ENCODE measurements at places on chromosomes 2 and 18.

- DNase-seq = no peak
Measured at GRCh38 chr2:30701782-30702181, 105.5 kb downstream of the CAPN13 start.

- DNase-seq = no peak
Measured at GRCh38 chr18:2538844-2539243, 32.5 kb downstream of the METTL4 start.

- DNase-seq = no peak
Measured at GRCh38 chr18:71673498-71673897, 870.6 kb downstream of the CBLN2 start.

DNA sequence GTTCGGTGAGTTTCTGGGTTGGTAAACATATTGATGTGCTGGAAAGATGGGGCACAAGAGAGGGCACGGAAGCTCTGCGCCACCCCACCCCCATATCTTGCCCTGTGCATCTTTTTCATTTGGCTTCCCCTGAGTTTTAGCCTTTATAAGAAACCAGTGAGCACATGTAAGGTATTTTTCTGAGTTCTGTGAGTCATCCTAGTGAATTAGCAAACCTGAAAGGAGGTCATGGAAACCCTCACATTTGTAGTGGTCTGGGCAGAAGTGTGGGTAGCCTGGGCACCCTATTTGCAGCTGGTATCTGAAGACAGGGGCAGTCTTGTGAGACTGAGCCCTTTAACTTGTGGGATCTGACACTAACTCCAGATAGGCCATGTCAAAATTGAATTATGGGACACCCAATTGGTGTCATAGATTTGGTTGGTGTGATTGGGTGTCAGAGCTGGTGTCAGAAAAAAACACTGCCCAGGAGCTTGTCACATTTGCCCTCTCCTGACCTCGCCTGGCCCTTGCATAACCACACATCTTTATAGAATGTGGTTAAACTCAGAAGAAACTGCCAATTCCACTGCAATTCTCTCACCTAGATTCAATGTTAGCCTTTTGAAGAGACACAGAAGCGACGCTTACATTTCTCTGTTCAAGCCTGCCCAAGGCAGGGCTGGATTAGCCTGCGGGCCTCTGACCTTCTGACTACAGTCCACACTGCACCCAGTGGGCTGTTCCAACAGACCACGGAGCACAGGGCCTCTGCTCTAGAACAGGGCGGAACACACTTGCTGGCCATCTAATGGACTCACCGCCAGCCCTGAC lies 12.0 kb upstream of the GALM start:
- no peak for DNase-seq

- no peak for DNase-seq
Measured at GRCh38 chr18:41396211-41396610, 558.8 kb upstream of the PIK3C3 start.

- no peak for DNase-seq
Measured at GRCh38 chr2:120287183-120288015, 34.7 kb downstream of the RALB start.

DNA sequence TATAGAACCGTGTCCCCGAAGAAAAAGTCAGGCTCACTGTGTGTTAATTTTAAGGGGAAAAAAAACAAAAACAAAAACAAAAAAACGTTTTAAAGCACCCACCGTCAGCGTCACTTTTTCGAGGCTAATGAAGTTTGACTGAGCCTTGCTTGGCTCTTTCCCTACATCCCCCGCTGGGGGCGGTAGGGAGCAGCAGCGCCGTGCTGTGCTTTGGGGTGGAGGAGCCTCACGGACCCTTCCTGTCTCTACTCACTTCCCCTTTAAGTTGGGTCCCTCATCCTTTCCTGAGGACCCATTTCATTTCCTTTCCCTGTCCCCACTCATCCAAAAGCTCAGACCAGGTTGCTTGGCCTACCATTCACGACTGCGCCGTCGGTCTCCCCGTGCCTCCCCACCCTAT lies 82.8 kb upstream of the RPL31 start:
- DNase-seq = no peak

- no peak for DNase-seq
Measured at GRCh38 chr18:8242151-8242696, 367.0 kb upstream of the RAB12 start.

- DNase-seq = no peak
Measured at GRCh38 chr2:3458396-3459184, 60.7 kb downstream of the ADI1 start.

- no peak for DNase-seq
Measured at GRCh38 chr18:12079491-12080237, 14.0 kb upstream of the ANKRD62 start.

GRCh38 chr2:190088917-190089316 lies 26.4 kb upstream of the MSTN start:
- DNase-seq = no peak

GRCh38 chr2:190802129-190802528 lies 78.5 kb upstream of the GLS start:
- no peak for DNase-seq

GRCh38 chr2:1907291-1907690 lies 163.0 kb upstream of the PXDN start:
- no peak for DNase-seq

DNA sequence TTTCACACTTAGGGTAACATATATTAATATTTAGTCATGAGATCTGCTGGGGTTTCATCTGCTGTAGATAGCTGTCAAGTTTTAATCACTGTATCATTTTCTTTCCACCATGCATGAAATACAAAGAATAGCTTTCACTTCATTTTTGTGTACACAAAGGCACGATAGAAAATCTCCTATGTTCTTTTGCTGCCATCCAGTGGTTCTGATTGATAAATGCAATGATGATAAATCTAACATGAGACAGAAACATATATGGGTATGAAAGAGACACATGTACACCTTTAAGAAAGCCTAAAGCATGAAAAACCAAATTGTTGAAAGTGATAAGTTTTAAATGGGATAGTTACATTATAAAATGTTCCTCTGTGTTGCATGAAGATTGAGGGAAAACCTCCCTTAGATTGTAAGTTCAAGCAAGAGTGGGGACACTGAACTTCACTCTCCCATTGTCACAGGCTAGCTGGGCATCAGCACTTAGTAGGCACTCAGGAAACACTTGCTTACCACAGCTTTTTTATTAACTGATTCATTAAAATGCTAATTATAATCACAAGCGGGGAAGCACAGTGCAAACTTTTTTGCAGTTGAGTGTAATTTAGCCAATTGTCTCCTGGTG lies 31.2 kb downstream of the C1D start:
- no peak for DNase-seq
